ENCODE measurements at places on chromosomes 6 and 20. TPM values are rescaled to one million over a fixed set of nuclear protein-coding genes. Genes with fewer than 3 reads are reported as not detected.

DNA sequence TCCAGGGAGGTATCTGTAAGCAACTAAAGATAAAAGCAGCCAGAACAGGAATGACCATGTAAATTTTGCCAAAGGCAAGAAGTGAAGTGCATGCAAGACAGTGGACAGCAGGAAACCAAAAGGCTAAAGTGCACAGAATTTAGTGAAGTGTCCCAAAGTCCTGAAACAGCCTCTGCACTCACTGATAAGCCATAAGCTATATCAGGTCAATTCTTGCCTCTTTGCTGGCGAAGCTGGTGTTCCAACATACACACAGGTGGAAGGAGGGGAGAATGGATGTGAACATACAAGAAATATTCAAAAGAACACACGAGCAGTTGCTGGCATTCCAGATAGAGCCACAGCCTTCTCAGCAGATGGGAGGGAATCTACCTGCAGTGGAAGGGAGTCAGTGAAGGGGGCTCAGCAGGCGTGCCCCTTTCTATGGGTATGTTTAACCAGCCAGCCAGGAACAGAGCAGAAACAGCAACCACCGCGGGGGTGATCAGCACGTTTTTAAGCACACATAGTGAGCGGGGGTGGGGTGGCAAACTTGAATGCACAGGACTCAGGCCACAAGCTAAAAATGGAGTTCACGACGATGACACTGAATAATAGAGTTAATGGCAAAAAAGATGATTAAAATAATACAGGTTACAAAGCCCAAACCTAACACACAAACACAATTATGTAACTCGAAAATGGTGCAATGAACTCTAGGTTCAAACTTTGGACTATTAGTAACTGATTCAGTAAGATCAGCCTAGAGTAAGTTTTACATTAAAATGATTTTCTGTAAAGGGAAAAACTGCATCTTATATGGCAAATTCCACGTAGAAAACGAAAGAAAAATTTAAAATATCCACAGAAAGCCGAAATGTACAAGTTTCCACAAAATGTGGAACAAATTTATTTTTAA lies 1.2 kb downstream of the ECI2 start:
- peak; percentile 23 for DNase-seq

- no peak for DNase-seq
Observed at GRCh38 chr20:9143926-9144325, 75.0 kb downstream of the PLCB4 start.

DNA sequence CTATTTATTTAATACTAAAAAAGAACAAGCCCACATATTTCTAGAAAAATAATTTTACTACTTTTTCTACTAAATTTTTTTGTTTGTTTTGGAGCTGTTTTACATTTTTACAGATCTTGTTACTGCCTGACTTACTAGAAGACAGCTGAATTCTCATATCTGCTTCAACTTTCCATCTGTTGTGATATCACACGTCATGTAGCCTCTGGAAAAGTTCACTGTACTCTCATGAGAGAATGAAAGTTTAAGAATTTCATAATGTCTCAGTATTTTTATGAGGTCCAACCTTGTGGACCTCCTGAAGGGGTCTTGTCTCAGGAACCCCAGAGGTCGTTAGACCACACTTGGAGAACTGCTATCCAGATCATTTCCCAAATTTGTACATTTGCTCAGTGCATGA lies 81.7 kb upstream of the MTHFD1L start:
- peak; percentile 13 for DNase-seq

Gene SEL1L2
- not detected for total RNA-seq

Gene SLC16A10
- total RNA-seq = 1.9 TPM

DNA sequence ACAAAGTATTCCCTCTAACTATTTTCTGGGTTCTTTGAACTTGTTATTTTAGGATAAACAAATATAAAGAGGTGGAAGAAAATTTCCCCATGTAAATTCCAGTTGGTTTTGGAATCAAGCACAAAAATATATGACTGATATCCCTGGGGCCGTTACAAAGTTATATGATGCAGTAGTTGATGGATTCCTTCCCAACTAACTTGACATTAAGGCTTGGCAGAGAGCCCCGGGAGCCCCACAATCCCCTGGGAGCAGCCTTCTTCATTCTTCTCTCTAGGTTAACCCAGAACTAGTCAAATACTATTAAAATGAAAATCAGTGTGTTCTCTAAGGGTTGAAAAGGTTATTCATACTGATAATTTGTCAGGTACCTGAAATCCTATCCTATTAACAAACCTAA lies 508.9 kb upstream of the SOX4 start:
- DNase-seq = no peak

GRCh38 chr6:118710616-118711015 lies 59.2 kb upstream of the CEP85L start:
- no peak for DNase-seq

DNA sequence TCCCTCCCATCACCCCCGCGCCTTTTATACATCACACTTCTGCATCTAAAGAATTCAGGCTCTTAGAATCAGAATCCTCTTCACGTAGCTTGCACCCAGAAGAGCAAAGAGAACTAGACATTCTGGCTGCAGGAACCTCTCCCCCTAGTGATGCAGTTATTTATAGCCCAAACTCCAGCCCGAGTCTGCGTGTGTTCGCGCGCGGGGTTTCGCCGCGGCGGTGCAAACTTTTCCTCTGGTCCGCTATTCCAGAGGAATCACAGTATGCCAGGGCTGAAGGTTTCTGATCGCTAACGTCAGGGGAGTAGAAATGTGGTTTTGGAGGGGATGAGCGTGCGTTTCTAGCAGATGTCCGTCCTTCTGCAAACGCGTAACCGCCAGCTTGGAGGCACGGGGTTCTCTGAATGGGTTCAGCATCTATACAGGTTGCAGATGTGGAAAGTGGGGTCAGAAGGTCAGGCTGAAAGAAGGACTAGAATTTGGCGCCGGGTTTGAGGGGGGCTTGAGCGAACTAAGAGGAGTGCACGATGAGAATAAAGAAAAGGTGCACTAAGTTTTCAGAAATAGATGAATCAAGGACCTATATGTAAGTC lies 1.8 kb downstream of the EPHA7 start:
- peak; percentile 74 for DNase-seq

Gene GLP1R
- total RNA-seq = not detected

- no peak for DNase-seq
Observed at GRCh38 chr6:129662980-129663431, 47.0 kb downstream of the ARHGAP18 start.

DNA sequence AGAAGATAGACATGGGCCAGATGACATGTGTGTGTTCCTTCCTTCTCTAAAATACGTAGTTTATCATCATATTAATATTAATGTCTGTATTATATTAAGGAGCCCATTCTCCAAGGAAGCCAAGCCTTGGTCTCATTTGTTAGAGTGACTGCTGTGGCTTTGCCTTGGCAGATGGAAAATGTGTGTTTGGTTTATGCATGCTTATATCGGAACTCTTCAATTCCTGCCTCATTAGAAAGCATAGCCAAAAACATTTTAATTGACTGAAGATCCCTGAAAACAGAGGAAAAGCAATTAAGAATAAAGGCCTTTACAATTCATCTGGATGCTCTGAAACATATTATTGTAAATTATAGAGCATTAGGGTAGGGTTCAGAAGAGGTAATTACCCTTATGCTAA lies 106.4 kb downstream of the COL9A1 start:
- no peak for DNase-seq

DNA sequence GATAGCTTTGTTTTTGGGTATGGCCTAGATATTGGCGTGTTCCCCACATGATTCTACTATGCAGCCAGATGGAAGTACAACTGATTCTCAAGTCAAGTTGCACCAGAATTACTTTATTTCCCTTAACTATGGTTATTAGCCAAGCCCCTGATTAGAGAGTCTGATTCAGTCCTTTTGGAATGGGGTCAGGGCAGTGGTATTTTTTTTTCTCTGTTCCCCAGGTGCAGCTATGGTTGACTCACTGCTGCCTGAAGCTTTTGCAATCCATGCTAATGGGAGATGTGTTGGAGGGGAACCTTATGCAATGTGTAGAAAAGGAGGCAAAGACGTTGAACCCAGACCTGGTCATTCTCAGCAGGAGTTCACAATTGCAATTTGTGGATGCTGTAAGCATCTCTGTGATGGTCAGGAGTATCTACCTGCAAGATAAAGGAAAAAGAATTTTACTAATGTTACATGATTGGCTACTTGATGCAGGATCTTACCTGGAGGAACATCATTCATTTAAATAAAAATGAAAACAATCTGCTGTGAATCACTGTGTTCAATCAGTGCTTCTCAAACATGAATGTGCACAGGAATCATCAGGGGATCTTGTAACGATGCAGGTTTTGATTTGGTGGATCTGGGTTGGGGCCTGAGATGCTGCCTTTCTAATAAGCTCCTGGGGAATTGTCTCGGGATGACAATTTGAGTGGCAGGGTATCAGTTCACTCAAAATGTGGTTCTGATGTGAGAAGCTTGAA lies 49.4 kb downstream of the PFDN4 start:
- peak; percentile 7 for DNase-seq

GRCh38 chr20:57619051-57619831 lies 985 bp downstream of the ZBP1 start:
- no peak for DNase-seq

GRCh38 chr6:103799971-103800670 lies 1059.6 kb downstream of the HACE1 start:
- no peak for DNase-seq

Gene C6orf15
- total RNA-seq = 1.2 TPM

Gene SNX3
- 181 TPM for total RNA-seq

- peak; percentile 52 for DNase-seq
Observed at GRCh38 chr20:20085071-20085470, 32.7 kb downstream of the CFAP61 start.

DNA sequence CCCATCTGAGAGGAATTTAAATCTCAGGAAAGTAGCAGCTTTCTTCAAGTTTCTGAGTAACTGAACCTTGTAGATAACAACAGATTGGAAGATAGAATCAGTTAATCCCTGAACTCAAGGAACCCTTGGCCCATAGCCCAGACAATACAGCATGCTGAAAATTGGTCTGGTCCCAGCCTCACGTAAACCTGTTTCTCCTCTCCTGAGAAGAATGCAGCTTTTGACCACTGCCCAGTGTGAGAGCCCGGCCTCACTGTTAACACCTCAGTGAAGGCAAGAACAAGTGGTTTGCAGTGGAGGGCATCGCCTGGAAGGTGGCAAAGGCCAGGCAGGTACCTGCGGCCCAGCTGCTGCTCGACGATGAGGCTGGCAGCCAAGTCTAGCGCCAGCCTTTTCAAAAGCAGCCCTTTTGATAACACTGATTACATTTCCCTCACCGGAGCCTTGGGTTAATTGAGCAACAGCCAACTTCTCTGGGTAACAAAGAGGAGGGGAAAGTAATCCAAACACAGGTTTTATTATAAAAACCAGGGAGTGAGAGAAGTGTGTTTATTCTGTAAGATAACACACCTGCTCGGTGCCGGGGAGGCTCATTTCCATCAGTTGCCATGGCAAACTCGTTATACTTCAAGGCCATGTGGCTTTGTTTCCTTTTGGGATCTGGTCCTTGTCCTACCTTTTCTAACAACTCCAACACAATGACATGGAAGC lies 54.0 kb downstream of the TRAF3IP2 start:
- DNase-seq = peak; percentile 69

- DNase-seq = no peak
Observed at GRCh38 chr6:133248241-133249001, 7.3 kb downstream of the EYA4 start.

Gene LHFPL5
- total RNA-seq = not detected

- no peak for DNase-seq
Observed at GRCh38 chr20:41221614-41222218, 84.4 kb downstream of the PLCG1 start.

DNA sequence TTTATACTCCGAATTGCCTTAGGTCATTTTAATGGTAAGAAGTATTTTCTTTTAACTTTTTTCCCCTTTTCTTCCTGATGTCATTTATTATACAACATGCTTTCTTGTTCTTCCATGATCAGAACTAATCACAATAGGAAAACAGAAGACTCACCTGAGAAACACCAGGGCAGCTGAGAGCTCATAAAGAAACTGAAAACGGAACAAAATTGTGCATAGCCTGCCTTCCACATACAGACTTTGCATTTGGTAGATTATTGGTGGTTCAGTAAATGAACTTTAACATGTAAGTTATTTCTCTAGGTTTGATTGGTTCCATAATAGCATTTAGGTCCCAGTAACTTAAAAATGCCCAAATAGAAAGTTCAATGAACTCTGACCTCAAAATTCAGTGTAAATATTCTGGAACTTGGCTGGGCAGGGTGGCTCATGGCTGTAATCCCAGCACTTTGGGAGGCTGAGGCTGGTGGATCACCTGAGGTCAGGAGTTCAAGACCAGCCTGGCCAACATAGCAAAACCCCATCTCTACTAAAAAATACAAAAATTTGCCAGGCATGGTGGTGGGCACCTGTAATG lies 161.1 kb upstream of the DTNBP1 start:
- DNase-seq = no peak

DNA sequence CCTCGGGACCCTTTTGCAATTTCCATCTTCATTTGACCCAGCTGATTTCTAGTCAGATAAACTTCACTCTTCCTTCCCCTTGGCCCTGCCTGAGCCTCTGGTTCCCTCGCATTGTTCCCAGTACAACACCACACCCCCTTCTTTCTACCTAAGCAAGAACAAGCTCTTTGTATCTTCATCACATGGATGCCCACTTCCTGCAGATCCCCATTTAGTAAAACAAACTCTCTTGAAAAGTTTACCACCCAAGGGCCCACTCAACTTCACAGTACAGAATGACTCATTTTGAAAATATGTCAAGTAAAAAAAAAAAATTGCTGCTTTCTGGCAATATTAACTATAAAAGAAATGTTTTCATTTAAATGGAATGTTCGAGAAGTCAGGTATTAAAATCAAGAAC lies 5.2 kb downstream of the FAXC start:
- DNase-seq = peak; percentile 8

DNA sequence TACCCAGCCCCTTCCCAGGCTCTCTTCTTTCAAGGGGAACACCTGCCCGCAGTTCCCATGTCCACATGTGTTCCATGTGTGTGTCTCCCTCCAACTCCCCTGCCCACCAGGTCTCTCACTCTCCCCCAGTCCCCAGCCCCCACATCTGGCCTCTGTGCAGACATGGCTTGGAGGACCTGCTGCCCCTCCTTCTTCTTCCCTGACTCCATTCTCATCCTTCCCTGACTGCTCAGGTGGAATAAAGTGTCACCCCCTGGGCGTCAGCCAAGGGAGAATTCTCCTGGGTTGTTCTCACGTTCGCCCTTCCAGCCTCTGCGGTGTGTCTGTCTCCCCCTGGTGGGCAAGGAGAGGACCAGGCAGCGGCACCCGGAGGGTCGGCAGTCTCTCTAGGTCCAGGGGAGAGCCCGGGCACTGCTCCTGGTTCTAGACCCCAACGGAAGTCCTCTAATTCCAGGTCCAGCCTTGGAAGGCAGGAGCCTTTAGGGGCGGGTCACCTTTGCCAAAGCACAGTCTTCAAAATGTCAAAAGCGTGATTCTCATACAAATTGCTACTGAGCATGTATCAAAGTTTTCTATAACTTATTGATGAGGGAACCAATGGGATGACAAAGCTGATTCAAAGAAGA lies 50.5 kb downstream of the EBF4 start:
- DNase-seq = peak; percentile 68

Gene ZBTB22
- 19.0 TPM for total RNA-seq

- no peak for DNase-seq
Observed at GRCh38 chr20:57938158-57939108, 228.6 kb upstream of the PMEPA1 start.

GRCh38 chr6:63689421-63689820 lies 53.8 kb downstream of the PHF3 start:
- DNase-seq = no peak

GRCh38 chr20:21557241-21558020 lies 43.6 kb upstream of the NKX2-2 start:
- no peak for DNase-seq

Gene PAX1
- not detected for total RNA-seq

Data from myocyte (in vitro differentiated cells).